CD4-positive, alpha-beta T cell treated with Interleukin-6 for 4 hours (primary cell): ENCODE measurements at places on chromosomes 7 and 10.

DNA sequence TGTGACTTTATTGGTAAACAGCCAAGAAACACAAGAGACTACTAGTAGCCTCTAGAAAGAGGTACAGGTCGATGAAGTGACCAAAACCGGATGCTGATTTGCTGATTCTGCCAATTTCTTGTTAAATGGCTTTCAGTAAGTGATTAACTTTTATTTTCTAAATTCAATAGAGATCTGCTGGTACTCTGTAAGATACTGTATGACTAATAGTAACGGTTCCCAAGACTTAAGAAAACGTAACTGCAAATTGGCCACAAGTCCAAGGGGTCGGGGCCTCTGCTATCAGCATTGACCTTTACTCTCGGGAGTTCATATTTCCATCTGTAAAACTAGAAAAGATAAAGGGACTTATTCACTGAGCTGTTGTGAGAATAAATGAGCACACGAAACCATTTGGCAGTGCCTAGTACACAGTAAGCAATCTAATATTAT, 1.4 kb downstream of the FAM3C start:
- no peak for DNase-seq

DNA sequence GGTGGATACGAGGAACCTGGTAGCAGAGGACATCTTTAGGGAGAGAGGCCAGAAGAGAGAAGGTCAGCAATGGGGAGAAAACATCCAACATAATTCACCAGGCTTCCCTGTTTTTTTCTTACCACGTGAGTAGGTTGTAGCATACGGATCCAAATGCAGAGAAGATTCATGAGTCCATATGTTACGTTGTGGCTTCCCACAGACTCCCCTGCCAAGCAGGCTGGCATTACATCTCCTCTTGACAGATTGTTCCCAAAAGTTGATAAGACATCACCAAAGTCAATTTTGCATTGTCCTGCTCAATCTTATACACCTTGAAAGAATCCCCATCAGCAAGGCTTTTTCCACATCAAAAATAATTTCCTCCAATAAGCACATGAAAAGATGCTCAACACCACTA, 39.7 kb downstream of the DRGX start:
- no peak for DNase-seq

GRCh38 chr7:1359051-1359400, 100.2 kb downstream of the MICALL2 start:
- DNase-seq = no peak

DNA sequence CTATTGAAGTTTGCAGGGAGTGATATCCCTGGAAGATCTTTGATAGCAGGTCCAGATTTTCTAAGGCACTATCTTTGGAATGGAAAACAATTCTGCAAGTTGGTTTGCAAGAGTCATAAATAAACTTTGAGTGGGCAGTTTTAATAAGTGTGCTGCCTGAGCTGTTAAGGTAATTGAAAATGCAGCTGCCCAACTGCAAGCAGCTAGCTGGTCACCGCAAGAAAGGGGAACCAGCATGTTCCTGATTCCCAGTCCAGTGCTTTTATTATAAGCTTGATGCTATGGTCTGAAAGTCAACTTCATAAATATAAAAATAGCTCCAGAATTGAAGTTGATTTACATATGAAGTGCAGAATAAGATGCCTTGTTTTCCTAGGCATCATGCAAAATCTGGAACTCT, 308.4 kb downstream of the ZNF248 start:
- no peak for DNase-seq

- no peak for DNase-seq
Measured at GRCh38 chr10:97325754-97326153, 6.7 kb downstream of the FRAT1 start.

- DNase-seq = no peak
Measured at GRCh38 chr7:39825401-39825980, 124.6 kb upstream of the CDK13 start.

DNA sequence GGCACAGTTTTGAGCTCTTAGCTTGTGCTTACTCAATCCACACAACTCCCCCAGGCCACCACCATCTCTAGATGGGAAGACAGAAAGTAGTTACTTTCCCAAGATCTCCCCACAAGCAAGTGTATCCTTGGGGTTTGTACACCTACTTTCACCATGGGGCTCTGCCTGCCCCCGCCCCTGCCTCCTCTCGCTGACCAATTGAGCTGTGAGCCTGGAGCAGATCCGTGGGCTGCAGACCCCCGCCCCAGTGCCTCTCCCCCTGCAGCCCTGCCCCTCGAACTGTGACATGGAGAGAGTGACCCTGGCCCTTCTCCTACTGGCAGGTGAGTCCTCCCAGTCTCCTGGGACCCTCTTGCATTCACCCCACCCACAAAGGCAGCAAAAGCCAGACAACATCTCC, 2.0 kb downstream of the FXYD4 start:
- no peak for DNase-seq

- no peak for DNase-seq
Measured at GRCh38 chr7:78112488-78112887, 313.9 kb downstream of the PHTF2 start.

DNA sequence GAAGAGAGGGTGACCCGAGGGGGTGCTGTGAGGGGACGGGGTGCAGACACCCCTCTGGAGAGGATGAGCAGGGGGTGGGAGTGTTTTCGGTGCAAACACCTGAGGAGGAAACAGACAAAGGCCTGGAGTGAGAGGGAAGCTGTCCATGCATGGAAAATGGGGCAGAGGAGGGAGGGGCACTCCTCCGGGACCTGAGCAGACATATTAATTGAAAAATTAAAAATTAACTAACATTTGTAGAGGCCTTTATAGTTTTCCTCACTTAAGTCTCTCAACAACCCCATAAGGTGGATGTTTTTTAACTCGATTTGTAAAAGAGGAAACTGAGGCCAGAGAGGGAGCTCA, 1.2 kb downstream of the VPS37D start:
- no peak for DNase-seq

- DNase-seq = no peak
Measured at GRCh38 chr7:69956541-69956940, 358.3 kb downstream of the AUTS2 start.

DNA sequence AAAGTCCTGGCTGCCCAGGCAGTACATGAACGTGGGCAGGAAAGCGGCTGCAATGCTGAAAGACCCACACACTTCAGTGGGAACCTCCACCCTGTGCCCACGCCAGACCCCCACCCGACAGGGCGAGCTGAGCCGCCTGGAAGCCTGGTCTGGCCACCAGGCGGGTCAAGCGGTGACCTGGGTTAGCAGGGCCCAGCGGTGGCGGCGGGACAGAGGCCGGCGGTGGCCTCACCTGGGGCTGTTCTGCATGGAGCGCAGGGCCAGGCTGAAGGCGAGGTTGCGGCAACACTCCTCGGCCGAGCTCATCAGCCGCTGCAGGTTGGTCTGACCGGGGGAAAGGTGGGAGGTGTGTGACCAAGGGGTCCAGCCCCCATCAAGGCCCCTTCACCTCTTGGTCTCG, 11.6 kb upstream of the MICALL2 start:
- no peak for DNase-seq

DNA sequence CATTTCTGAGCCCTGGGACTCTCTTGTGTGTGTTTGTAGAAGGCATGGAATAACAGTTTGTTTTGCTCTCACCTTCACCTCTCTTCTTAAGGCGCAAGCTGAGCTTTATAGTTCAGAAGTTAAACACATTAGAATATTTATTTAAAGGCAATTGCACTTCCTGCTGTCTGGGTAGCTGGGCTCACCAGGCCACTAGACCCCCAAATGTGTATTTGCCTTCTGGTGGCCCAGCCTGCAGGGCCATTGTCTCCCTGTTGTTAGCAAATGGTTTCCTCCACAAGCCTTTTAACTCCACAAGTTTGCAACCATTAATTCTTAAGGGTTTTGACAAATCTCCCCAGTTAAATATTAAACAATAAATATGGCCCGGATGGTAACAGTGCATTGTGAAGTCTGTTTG, 31.1 kb upstream of the NEUROD6 start:
- no peak for DNase-seq

DNA sequence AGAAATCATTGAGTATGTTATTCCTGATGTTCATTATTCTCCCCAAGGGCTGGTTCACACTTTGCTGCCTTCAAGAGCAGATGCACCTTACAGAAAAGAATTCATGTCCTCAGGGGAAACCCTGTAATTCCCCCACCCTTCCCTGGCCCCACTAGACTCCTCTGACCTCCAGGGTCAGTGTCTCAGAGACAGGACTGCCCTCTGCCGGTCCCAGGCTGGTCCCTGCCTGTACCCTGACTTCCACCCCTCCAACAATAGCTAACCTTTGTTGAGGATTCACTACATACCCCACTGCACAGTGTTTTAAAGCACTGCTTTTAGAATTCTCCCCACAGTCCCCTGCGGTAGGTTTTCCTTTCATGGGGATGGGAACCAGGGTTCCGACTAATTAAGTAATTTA, 4.4 kb upstream of the SEPHS1 start:
- DNase-seq = no peak

- DNase-seq = no peak
Measured at GRCh38 chr7:24884401-24884800, 95.6 kb downstream of the OSBPL3 start.

DNA sequence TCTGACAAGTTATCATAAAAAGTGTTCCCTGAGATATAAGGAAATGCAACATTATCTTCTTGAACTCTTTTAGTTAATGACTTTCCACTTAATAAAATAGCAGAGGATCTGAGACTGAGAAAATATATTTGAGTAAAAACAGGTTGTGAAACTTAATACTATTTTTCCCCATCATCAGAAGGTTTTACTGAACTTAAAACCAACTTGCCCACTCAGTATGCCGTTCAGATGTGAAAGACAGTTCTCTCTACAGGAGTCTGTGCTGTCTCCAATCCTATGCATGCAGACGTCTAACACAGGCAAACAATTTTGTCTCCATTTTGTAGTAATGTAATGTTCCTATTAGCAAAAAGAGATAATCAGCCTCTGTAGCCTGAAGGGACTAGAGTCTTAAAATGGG, 38.2 kb upstream of the CYP2C18 start:
- no peak for DNase-seq
